ENCODE measurements at places on chromosomes 2 and 18.

DNA sequence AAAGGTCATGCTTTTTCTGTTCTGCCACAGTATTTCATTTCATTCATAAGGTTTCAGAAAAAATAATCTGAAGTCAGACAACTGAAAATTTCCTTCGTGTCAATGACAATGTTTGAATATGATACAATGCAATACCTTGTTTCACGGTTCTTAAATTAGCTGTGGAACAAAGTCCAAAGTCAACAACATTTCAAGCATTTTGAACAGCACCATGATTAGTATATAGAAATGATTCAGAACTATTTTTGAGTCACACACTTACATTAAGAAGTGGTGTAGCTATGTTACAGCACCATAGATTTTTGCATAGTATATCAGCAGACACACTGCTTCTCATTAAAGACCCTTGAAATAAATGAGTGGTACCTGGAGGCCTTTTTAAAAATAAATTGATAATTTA lies 178.3 kb upstream of the DSEL start:
- DNase-seq = no peak

DNA sequence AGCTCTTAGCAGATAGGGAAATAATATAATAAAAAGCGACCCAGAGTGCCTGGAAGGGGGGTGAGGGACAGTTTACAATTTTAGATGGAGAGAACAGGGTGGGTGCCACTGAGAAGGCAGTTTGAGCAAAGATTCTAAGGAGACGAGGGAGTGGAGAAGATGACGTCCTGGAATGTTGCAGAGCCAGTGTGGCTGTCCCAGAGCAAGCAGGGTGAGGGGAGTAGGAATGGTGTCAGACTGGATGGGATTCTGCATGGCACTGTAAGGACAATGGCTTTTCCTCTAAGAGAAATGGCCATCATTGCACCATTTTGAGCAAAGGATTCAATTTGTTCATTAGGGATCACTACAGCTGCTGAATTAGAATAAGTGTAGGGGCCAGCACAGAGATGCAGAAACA lies 73.1 kb downstream of the FAM124B start:
- no peak for DNase-seq

- no peak for DNase-seq
These were observed 678 bp upstream of the ZNF24 start for GRCh38 chr18:35344736-35345459.

DNA sequence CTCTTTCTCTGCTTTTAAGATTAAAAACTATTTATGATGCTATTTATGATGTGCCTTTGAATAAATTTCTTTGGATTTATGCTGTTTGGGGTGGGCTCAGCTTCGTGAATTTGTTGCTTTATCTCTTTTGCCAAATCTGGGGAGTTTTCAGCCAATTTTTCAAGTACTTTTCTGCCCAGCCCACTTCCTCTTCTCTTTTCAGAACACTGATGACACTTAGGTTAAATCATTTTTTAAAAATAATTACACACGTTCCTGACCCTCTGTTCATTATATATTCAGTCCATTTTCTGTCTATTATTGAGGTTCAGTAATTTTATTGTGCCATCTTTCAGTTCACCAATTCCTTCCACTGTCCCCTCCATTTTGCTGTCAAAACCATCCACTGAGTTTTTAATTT lies 14.8 kb upstream of the BCL2L11 start:
- DNase-seq = no peak

DNA sequence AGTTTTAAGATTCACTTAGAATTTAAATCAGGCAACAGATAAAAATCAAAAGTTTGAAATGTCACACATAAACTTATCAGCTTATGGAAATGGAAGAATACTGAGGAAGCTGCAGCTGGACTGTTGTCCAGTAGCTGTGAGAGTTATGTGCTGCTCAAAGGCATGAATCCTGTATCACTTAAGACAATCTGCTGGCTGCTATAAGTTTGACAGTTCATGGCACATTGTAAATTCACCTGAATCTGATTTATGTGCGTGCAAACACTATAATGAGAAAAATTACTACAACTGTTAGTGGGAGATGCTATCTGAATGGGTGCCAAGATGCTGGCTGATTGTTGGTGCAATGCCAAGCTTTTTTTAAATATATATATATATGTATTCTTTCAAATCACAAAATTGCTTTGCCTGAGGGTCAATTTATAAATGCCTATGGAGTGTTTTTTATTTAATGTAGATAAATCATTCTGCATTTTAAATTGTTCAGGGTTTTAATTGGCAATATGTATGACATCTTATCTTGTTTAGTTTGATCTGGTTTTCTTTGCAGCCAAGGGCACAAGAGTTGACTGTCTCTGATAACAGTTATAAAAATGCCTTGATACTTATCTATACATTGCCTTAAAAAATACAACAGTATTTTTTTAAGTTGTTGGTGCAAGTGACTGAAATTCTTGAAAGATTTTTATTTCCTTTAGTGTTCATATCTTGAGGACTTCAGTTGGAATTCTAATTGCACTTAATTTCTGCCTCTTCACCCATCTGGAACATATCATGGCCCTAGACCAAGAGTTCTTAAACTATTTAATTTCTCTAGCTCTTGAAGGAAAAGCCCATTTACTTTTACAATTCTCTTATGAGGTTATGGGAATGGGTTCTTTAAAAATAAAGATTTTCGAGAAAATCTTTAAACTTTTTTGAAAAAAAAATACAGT lies 48.7 kb downstream of the CAVIN2 start:
- DNase-seq = no peak

DNA sequence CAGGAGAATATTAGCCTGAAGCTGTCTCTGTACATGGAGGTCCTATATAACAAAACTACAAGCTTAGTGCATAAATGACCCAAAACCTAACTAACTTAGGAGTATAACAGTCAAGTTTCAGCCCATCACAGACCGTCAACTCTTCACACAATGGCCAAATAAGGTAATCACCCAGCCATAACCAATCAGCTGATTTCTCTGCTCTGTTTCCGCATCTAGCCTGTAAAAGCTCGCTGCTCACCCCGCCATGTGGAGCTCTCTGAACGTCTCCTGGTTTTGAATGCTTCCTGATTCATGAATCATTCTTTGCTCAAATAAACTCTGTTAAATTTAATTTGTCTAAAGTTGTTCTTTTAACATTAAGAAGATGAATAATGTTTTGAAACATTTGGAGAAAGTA lies 593.6 kb downstream of the TMX3 start:
- no peak for DNase-seq
